Pancreas (tissue), 10 donors: ENCODE measurements at places on chromosomes 16 and 17. TPM values are rescaled to one million over a fixed set of nuclear protein-coding genes. Genes with fewer than 3 reads are reported as not detected.

Gene FAM171A2
- polyA plus RNA-seq, result 1.3 TPM

Gene FBXO39
- 0.21 TPM for polyA plus RNA-seq

Gene KRTAP4-3
- polyA plus RNA-seq, result not detected

Gene PRSS36
- polyA plus RNA-seq, result 1.9 TPM

Gene CDH1
- polyA plus RNA-seq, result 78.8 TPM

Gene STAT3
- 37.9 TPM for polyA plus RNA-seq

Gene SCARF1
- polyA plus RNA-seq, result 8.6 TPM

Gene PABPN1L
- polyA plus RNA-seq, result 0.65 TPM

Gene CLEC10A
- 1.3 TPM for polyA plus RNA-seq

Gene CES3
- polyA plus RNA-seq, result 4.6 TPM

Gene BRICD5
- 24.5 TPM for polyA plus RNA-seq

Gene RNF157
- 3.4 TPM for polyA plus RNA-seq

Gene GGT6
- 36.1 TPM for polyA plus RNA-seq

DNA sequence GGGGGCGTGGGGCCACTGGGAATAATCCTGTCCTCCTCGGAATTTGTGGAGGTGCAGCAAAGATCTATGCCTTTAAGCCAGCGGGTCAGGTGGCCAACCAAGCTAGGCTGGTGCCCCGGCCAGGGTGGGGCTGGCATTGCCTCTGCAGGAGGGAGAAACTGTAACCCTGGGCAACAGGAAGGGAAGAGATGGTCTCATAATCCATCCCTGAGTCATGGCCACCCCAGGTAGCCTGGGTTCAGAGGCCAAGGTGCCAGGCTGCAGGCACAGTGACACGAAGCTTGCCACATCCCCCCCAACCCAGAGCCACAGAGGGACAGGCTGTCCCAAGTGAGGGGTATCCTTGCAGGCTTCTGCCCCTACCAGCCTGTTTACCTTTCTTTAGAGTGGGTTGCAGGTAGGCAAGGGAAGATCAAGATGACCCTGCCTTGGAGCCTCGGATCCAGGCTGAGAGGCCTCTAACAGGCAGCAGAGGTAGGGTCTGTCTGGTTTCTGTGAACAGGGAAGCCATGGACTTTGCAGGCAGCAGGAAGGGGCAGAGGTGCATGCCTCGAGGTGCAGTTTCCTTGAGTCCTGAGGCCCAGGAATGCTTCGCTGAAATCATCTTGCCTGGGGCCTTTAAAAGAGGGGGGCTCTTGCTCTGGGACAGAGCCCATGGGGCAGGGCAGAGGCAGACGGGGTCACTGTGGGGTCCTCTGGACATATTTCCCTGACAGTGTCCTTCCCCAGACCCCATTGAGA, 4.0 kb downstream of the LASP1 start:
- no peak for DNase-seq

DNA sequence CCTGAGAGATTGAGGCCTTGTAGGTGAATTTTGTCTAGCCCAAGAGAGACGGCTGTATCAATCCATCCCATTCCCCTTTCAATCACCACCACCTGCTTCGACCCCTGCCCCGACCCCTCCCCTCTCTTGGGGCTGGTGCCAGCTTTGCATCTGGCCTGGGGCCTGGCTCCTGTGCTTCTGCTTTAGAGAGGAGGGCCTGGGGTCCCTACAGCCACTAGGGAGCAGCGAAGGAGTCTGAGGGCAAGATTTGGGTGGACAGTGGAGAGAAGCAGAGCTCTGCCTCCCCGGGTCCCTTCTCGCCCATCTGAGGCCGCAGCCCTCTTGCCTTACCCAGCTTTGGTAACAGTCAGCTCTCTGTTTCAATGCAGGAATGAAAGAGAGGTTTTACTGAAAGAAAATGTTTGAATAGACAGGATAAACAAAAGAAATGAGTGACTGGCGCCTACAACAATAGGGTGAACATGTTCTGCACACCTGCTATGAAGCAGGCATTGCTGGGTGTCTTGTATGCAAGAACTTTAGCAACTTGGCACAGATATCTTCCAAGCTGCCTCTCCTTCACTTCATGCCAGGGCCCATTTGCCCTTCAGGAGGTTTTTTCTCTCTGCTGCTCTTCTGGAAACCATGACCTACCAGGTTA, 57.4 kb downstream of the SLC47A1 start:
- no peak for DNase-seq

- DNase-seq, result no peak
These were observed 275.3 kb downstream of the PARN start for GRCh38 chr16:14354561-14355351.

GRCh38 chr17:32565401-32565800, 78.6 kb downstream of the CDK5R1 start:
- DNase-seq, result no peak

- DNase-seq, result no peak
These were observed 37.4 kb downstream of the RHBDL3 start for GRCh38 chr17:32302860-32303649.

GRCh38 chr16:57669476-57670162, 1.5 kb downstream of the ADGRG3 start:
- DNase-seq, result no peak

- DNase-seq, result no peak
These were observed 3.1 kb downstream of the NPW start for GRCh38 chr16:2022723-2023091.

DNA sequence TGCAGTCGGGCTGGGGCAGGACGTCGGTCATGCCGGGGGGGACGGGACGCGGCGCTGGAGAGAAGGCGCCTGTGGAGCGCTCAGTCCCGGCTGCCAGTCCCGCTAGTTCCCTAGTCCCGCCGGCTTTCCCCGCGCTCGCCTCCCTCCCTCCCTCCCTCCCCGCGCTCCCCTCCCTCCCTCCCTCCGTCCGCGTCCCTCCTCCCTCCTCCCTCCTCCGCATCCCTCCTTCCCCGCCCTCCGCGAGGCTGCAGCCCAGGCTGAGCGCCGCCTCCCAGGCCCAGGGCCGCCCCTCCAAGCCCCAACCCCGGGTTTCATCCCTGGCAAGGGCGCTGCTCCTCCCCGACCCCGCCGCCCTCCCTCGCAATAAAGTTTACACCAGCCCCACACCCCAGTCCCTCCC, 34.8 kb downstream of the TIMM22 start:
- peak; percentile 30 for DNase-seq

- DNase-seq, result no peak
These were observed 30.8 kb downstream of the EFCAB5 start for GRCh38 chr17:29972277-29972676.

DNA sequence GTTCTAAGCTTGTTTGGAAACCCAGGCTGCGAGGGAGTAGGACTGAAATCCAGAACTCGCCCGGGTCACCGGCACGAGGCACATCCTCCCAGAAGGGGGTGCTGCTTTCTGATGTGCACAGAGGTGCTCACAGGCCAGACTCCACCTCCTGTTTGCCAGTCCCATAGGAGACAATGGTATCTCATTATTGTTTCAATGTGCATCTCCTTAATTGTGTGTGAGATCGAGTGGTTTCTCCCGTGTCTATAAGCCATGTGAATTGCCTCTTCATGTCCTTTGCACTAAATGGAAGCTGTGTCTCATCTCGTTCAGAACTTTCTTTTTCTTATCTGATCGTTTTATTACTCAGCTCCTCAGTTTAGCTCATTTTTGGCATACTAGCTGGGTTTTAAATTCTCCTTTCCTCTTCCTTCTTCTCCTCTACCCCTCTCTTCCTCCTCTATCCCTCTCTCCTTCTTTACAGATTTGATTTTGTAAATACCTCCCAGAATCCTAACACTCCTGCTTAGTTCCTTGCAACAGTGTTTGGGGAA, 32.1 kb upstream of the PRKCB start:
- no peak for DNase-seq

DNA sequence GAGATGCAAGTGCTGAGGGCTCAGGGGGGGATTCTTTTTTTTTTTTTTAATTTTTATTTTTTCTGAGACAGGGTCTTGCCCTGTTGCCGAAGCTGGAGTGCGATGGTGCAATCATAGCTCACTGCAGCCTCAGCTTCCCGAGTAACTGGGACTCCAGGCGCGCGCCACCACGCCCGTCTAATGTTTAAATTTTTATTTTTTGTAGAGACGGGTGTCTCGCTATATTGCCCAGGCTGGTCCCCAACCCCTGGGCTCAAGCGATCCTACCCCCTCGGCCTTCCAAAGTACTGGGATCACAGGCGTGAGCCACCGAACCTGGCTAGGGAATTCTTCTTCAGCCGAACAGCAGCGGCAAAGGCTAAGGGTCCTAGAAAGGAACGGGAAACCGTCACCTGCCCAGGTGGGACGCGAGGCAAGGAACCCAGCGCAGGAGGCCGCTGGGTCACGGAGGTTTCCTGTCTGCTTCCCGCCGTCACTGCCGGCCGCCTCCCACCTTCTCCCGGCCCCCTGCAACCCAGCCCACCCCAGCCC, 13.3 kb upstream of the OR1F1 start:
- no peak for DNase-seq

- DNase-seq, result no peak
These were observed 7.5 kb upstream of the ADCY9 start for GRCh38 chr16:4123616-4124300.

GRCh38 chr16:46801428-46802049, 29.4 kb downstream of the C16orf87 start:
- no peak for DNase-seq

DNA sequence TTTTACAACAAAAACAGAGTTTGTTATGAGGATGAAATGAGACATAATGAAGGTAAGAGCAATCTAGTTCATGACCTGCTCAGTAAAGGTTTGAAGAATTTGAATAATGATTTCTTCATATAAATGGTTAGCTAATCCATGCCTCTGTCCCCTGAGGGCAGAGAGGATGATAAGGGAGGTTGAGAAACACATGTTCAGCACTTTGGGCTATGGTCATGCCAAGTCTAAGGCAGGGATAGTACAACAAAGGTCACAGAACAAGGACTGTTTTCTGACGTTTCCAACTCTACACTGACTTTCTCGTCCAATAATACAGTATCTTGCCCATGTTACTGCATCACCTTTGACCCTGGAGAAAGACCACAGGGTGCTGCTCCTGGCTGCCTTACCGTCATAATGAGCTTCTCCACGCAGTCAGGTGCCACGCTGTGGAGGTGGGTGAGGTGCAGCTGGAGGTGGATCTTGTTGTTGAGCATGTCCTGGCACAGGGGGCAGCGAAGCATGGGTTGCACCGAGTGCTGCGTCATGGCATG, 236.7 kb downstream of the ZFHX3 start:
- no peak for DNase-seq

DNA sequence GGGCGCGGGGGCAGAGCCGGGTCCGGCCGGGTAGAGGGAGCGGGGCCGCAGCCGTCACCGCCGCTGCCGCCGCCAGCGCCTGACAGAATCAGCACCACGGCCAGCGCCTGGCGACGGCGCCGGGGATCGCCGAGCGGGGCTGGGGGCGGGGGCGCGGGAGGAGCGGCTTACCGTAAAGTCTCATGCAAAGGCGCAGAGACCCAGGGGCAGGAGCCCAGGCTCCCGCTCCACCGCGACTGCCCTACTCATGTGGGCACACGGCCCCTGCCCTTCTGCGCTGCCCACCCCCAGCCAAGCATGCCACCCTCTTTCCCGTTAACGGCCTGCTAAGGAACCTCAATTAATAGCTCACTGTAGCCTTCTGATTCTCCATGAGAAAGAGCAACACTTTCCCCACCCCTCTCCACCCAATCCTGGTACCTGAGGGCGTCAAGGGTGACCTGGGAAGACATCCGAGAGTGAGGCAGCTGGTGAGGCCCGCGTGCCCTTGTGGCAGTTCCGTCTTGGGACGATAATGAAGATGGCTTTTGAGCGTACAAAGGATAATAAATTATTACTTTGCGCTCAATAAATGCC, at the start of gene SEZ6:
SEZ6 (minus strand) TSS at position 98 of the 576 bp plus-strand sequence. CDS start 164 bp downstream, outside the sequence.
- DNase-seq, result peak; percentile 95

DNA sequence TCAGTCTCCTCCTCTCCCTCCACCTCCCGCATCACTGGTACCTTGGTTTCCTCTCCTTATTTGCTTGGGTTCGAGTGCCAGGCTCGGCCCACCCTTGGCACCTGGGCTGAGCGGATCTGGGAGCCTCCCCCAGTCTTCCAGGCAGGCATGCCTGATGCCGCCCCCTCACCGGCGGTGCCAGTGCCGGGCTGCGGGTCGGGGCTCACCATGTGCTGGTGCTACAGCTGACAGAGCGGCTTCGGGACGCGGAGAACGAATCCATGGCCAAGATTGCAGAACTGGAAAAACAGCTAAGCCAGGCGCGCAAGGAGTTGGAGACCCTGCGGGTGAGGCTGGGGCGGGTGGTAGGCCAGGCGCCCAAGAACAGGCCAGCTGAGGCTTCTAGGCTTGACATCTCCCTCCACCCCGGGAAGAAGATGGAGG, 19.2 kb downstream of the FMNL1 start:
- no peak for DNase-seq

DNA sequence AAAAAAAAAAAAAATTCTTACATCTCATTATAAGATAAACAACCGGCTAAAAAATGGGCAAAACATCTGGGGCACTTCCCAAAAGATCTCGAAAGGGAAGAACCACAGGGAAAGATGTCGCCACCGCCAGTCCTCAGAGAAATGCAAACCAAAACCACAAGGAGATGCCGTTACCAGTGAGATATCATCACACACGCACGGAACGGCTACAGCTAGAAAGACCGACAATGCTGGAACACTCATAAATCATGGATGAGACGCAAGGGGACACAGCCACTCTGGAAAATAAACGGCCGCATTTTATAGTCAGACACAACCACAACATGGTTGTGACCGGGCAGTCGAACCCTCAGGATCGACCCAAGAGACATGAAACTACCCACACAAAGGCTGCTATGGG, 24.5 kb downstream of the WDR45B start:
- no peak for DNase-seq

DNA sequence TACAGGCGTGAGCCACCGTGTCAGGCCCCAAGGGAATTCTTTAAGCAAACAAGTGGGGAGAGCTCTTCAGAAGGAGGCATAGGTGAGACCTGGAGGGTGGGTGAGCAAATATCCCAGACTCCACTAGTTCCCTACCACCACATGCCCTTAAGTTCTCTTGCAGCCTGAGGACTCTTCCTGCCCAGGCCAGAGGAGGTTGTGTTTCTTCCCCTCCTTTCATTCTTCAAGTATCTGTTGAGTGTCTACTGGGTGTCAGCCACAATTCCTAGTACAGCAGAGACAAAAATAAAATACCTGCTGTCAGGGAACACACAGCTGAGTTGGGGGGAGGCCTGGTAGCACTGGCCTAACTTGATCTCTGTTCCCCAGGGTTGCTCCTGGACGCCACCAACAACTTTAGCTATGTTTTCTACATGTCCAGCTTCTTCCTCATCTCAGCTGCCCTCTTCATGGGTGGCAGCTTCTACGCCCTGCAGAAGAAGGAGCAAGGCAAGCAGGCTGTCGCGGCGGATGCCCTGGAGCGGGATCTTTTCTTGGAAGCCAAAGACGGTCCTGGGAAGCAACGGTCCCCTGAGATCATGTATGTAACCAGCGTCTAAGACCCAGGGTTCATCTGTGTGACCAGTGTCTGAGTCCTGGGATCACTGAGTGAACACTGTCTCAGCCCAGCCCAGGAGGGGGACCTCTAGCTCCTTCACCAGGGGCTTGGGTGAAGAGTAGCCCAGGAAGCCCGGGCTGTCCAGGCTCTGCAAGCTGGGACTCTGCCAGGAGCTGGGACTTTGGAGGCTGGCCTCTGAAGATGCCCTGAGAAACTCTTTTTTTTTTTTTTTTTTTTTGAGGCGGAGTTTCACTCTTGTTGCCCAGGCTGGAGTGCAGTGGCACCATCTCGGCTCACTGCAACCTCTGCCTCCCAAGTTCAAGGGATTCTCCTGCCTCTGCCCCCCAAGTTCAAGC, 5.9 kb upstream of the ARMC7 start:
- DNase-seq, result no peak
